ENCODE measurements at places on chromosomes 16 and 17. TPM values are rescaled to one million over a fixed set of nuclear protein-coding genes. Genes with fewer than 3 reads are reported as not detected.

DNA sequence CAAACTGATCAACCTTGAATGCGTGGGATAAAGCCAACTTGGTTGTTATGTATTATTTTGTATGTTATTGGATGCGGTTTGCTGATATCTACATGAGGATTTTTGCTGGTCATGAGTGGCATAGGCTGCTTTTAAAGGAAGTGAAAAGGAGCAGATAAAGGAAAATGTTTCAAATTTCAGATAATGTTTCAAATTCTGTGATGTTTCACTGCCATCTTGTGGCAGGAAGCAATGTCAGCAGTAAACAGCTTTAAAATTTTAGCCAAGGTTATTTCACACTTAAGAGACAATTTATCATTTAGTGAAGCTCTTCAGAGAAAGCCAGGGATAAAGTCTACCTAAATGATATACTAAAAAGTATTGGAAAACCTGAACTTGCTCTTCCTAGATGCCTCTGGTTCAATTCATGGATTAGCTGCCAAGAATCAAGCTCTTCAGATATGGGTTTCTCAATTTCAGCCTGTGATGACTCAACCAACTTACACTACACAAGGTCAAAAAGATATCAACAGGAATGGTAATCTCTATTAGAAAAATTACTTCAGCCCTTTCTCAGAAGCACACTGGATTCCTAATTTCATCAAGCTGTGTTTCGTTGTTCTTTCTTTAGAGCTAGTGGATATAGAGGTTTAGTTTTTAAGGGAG, 136.0 kb upstream of the C17orf78 start:
- DNase-seq: no peak

GRCh38 chr16:56789360-56789759, 59.4 kb downstream of the NUP93 start:
- no peak for DNase-seq

The KRT31 gene
- not detected for polyA plus RNA-seq

GRCh38 chr17:58277802-58278595, 2.7 kb downstream of the MPO start:
- no peak for DNase-seq

- DNase-seq: no peak
Observed at GRCh38 chr17:10121971-10122707, 76.3 kb downstream of the GAS7 start.

The DNAI2 gene
- polyA plus RNA-seq: not detected

The SRCIN1 gene
- polyA plus RNA-seq: 0.41 TPM

DNA sequence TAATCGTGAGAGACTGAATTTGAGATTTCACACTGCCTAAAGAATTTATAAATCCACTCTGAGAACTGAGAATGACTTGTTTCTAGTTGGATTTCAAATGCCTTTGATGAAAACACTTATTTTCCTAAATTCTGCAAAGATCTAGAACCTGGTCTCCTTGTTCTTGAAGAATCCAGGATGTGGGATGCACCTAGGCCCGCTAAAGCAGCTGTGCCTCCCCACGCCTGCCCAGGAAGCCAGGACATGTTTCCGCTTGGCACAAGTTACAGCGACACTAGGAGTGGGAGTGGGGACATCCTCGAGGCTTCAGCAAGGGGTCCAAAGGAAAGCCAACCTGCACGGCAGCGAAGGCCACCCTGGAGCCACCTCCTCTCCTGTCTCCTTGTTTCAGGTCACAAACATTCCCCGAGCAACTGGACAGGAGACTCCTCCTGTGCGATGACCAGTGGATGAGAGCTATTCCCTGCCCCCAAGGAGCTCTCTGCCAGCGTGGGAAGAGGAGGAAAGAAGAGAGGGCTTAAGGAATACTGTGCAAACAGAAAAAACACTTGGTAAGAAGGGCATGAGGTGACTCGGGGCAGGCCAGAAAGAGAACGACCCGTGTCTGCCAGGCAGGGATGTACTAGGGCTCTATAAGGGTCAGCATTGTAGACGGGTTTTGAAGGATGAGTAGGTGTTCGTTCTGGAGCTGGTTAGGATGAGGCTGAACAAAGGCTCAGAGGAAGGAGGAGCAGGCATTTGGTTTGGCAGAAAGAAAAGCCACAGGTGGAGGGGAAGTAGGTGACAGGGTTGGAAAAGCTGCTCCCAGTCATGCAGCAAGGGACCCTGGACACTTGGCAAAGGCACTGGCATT, 11.1 kb downstream of the VAC14 start:
- no peak for DNase-seq
